Effector memory CD4-positive, alpha-beta T cell (primary cell): ENCODE measurements at places on chromosomes 3 and 15.

DNA sequence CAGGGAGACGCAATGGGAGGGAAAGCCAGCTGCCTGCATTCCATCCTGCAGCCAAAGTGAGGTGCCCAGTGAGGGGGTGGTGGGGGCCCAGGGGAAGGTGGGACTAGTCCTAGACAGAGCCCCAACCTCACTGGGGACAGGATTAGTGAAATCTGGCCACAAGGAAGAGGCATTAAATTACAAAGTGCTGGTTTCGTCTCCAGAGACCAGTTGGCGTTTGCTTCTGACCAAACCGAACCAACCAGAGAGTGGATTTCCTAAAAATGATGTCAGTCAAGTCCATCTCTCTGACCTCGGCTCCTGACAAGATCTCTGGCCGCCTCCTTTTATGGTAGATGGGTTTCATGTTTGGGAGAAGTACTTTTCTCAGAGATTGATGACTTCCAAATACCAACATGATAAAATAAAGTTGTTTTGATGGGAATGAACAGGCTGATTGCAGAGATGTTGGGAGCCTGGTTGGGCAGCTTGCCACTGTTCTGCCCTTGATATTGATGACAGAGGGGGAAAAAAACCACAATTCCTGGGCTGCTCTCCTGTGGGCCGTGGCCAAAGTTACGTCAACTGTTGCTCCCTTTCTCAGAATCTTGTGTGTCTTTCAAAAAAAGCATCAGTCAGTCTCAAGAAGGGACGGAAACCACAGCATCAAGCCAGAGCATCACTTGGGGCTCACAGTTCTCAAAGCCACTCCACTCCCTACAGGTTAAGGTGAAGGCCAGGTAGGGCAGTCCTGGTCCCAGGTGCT, 24.6 kb downstream of the ITGA11 start:
- no peak for DNase-seq

DNA sequence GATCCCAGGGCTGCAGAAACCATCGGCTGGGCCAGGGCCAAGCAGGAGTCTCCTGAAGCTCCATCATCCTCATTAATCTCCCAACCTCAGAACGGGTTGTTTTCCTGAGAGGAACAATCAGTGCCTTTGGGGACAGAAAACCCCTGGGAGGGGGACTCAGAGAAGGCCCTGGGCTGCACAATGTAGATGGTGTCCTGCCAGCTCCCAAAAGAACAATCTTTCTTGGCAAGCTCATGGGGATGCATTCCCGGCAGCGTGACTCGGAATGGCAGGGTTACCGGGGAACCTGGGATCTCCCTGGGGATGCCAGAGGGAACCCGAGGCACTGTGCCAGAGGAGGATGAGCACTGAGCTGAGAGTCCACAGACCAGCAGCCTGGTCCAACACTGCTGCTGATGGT, 72.1 kb upstream of the ATP2B2 start:
- no peak for DNase-seq

GRCh38 chr3:129560269-129560787, 17.4 kb downstream of the H1-8 start:
- no peak for DNase-seq

- no peak for DNase-seq
Measured at GRCh38 chr15:79372428-79372827, 59.7 kb upstream of the MINAR1 start.

GRCh38 chr3:146277953-146278631, 27.2 kb upstream of the PLSCR4 start:
- no peak for DNase-seq

- no peak for DNase-seq
Measured at GRCh38 chr3:9137676-9138075, 111.8 kb downstream of the SRGAP3 start.

GRCh38 chr3:37856381-37856780, 5.3 kb upstream of the CTDSPL start:
- no peak for DNase-seq

DNA sequence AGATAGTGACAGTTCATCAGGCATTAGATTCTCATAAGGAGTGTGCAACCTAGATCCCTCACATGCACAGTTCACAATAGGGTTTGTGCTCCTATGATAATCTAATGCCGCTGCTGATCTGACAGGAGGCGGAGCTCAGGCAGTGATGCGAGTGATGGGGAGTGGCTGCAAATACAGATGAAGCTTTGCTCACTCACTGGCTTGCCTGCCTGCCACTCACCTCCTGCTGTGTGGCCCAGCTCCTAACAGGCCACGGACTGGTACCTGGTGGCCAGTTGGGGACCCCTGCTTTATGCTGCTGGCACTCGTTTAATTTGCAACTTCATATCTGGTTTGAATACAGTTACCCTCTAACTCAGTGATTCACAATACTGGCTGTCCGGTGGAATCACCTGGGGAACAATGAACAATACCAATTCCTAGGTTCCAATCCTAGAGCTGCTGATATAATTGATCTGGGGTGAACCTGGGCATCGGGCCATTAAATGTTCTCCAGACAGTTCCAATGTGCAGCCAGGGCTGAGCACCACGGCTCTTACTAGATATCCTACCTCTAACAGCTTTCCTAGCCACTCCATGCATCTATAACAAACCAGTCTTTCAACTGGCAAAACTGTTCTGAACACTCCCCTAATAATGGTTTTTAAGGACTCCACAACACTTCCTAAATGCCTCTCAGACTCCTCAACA, 131.4 kb downstream of the ATP1B3 start:
- DNase-seq: no peak

GRCh38 chr3:69781593-69781992, 42.3 kb downstream of the MITF start:
- DNase-seq: no peak

DNA sequence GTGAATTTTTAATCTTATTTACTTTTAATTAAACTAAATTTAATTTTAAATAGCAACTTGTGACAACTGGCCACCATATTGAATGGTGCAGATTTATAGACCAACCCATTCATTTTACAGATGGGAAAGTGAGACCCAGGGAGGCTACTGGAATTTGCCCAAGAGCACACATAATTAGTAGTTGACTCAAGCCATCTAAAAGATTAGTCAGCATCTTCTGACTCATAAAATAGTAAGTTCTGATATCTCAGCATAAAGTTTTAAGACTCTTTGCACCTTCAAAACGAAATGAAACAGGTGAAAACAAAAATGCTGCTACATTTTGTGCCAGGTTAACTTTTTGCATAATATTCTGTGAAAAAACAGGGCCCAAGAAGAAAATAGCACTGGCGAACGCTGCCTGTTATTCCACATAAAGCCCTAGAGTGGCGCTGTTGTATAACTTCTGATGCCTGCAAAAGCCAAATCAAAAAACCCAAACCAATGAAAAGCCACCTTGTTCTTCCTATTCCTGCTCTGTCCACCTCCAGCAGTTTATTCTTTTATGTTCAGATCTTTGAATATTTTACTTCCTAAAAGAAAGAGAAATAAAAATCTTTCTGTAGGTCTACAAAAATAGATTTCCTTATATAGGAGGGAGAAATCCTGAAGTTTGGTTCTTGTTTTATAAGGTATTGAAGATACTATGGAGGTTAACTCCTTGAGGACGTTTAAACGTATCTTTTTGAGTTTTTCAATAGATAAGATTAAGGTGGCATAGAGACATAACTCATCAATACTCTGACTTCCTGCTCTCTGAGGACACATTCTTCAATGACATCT, 62.8 kb downstream of the OTOL1 start:
- DNase-seq: no peak

- DNase-seq: no peak
Measured at GRCh38 chr15:69976366-69976994, 121.2 kb downstream of the TLE3 start.

- DNase-seq: no peak
Measured at GRCh38 chr3:51998774-51999173, 3.1 kb upstream of the RPL29 start.

- DNase-seq: no peak
Measured at GRCh38 chr15:60572541-60573421, 93.8 kb upstream of the ICE2 start.

DNA sequence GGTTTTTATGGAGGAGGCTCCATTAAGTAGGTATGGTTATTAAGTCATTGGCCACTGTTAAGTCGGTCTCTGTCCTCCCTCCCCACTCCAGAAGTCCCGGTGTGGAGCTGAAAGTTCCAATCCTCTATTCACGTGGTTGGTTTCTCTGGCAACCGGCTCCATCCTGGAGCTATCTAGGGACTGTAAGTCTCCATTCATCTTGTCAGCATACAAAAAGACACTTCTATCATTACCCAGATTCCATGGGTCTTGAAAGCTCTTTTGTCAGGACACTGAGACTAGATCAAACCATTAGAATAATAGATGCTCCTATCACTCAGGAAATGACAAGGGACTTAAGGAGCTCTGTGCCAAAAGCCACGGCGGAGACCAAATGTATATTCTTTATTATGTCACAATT, 110.3 kb downstream of the PIK3CB start:
- DNase-seq: no peak

DNA sequence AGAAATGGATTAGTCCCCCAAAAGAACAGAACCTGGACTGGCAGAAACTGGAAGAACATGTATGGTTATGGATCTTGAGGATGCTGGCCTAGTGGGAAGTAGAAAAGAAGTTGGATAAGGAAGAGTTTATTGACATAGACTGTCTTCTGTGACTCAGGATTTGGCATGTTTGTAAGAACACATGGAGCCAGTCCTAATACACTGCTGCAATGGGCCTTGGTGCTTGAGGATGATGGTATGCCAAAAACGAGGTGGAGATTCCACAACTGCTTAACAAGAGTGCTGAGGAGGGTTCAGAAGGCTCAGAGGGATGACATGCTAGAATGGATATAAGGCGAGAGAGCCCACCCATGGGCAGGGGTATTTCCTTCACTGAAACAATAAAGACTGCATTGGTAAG, 22.4 kb downstream of the LZTFL1 start:
- no peak for DNase-seq

GRCh38 chr3:87198774-87199173, 28.3 kb upstream of the CHMP2B start:
- DNase-seq: no peak

DNA sequence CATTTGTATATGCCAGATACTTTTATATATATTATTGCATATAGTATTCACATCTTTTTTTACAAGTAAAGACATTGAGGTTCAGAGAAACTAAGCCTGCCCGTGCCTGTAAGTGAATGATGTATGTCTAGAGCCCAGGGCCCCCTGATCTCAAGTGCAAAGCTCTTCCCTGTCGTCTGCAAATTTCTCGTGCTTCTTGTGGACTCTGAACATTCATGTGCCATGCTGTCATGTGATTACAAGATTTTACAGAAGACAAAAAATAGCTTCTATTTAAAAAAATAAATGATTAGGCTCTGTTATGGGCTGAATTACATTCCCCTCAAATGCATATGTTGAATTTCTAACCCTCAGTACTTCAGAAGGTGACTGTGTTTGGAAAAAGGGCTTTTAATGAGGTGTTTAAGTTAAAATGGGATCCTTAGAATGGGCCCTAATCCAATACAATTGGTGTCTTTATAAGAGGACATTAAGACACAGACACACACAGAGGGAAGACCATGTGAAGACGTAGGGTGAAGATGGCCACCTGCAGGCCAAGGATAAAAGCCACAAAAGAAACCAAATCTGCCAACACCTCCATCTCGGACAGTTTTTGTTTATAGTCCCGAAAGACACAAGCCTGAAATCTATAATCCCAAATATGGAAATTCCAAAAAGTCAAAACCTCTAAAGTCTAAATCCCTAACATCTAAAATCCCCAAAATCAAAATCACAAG, 3.9 kb upstream of the MASP1 start:
- no peak for DNase-seq

DNA sequence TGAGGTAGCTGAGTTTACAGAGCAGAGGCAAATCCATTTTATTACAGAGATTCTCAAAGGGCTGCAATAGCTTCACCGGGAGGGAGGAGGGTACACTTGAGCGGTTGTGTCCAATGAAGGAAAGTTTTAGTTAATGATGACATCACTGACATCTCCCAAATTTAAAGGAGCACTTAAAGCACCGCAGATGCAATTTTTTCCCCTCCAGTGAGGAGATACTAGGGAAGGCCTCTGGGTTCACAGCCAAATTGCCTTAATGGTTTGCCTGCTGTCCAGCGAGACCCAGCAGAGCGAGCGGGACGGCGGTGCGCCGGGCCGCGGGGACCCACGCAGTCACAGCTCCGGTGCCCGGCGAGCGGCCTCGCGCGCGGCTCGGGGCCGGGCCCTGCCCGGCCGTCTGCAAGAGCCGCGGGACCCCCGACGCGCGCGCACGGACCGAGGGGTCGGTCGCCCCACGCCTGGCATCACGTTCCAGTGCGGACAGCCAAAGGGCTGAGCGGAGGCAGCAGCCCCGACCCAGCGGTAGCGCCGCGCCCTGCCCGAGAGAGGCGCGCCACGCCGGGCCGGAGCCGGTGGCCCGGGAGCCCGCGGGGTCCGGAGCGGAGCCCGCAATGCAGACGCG, 160.5 kb upstream of the CHRNA7 start:
- no peak for DNase-seq
